ENCODE measurements at places on chromosomes 7 and 10.

DNA sequence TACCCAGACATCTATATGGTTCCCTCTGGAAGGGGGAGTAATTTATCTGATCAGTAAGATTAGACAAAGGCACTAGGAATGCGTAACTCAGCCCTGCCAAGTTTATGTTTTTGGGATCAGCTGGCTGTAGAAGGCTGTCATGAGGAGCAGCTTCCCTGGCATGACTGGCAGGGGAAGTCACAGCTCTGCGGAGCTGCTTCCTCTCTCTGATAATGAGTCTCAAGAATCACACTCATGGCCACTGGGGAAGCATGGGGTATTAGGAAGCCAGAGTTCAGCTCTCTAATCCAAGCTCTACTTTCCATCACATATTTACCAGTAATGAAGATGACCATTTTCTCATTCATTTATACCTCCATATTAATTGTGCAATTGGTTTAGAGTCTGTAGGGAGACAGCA is 758.9 kb downstream of the GRM8 start:
- DNase-seq: no peak

DNA sequence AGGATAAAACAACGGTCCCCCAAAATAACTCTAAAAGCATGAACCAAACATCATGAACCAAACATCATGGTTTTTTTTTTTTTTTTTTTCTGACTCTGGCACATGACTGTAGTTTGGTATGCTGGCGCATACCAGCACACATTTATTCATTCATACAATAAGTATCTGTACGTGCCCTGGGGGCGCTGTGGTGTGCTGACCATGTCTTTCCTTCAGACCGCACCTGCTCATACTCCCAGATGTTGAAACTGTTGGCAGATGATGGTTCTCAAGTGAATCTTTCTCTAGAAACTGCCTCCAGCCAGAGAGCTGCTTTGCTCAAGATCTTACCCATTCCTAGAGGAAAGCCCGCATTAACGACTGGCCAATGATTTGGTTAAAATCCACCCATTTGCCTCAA is 114.7 kb upstream of the ANKRD30A start:
- DNase-seq: peak; percentile 5

DNA sequence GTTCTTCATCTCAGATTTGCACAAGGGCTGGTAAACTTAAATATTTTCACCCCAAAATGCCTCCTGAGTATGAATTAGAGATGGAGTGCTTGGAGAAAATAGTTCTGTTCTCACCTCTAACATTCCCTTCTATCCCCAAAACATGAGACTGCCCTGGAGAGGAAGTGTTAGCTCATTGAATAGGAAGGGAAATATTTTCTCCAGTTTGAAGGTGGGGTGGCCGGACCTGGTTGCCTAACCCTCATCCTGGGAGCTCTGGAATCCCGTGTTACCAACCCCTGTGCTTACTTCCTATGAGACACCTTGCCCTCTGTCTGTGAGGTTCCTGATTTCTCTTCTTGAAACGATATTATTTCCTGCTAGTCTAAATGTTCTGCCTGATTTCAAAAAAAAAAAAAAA is 779 bp downstream of the IFIT2 start:
- no peak for DNase-seq

DNA sequence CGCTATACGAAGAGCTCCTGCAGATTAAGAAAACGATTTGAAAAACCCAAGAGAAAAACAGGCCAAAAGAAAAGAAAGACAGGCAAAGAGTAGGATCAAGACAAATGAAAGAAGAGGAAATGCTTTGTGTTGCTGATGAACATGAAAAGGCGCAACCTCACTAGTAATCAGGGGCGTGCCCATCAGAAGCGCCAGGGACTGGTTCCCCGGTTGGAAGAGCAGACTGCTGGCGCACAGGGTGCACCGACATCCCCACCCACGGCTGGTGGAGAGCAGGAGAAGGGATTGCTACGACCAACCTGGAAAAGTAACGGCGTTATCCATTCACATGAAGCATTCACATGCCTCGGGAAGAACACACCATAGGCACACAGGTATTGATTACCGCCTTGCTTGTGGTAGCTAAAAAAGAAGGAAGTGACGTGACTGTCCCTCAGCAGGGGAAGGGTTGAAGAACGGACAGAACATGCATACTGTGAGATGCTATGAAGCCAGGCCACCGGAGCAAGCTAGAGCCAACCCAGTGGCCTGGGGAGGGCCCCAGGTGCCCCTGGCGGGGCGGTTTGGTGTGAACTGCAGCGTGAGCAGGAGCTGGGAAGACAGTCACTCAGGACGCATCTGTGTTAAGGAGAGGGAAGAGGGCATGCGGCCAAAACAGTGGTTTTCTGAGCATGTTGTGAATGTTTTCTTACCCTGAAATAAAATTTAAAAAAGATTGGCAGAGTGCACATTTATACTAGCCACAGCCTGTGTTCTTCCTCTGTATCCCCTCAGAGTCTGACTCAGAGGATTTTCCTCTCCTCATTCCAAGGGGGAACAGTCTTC is 18.3 kb downstream of the AGAP3 start:
- no peak for DNase-seq

DNA sequence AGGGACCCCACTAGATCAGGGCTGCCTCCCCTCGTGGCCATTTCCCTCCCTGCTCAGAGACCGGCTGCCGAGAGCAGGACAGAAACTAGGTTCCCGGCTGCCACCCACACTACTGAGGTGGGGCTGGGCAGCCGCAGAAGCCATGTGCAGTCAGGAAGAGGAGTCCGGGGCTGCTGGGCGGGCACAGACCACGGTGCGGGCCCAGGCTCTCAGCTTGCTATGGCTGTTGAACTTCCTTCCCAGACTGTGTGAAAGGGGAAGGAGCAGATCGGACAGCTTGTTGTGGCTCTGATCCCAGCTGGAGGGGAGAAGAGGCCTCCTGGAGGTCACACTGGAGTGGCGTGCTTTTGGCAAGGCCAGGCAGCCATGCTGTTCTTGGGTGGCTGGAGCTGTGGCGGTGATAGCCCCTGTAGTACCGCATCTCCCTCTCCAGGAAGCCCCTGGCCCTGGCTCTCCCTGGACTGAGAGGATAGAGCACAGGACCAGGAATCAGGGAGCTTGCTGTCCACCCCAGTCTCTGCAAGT is 56.8 kb downstream of the HK1 start:
- no peak for DNase-seq
